Activated T-helper 1 cell treated with anti-CD3 and anti-CD28 coated beads, Interleukin-2, amount 50 U/mL, for 16 hours (primary cell): ENCODE measurements at places on chromosomes 7 and 10.

- no peak for DNase-seq
Measured at GRCh38 chr7:49187543-49188268, 263.4 kb downstream of the CDC14C start.

GRCh38 chr10:71058308-71058707 lies 154.1 kb upstream of the UNC5B start:
- DNase-seq: no peak

DNA sequence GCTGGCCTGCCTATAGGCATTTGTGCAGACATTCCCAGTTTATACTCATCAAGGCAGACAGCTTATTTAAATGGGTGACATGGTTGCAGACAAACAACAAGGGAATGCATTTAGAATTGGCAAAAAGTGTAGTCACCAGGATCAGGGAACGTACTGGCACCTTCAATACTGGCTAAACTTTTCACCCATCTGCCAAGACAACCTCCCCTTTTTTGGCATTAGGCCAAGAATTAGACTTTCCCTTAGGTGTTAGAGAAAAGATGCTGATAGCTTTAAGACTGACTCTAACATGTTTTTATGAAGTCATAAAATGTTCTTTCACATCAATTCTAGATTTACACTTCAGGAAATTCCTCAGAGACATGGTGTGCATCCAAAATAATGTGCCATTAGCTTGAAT lies 365.9 kb downstream of the PHTF2 start:
- no peak for DNase-seq

DNA sequence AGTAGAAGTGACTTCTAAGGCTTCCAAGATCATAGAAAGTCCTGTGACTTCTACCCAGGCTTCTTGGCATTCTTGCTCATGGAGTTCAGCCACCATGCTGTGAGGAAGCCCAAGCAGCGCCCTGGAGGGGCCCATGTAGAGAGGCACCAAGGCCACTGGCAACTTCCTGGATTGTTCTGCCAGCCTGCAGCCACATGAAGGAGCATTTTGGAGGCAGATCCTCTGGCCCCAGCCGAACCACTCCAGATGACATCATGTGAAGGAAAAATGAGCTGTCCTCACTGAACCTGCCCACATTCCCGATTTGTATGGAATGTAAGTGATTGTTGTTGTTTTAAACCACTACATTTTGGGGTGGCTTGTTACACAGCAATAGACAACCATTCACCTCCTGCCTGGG lies 51.5 kb upstream of the MNX1 start:
- DNase-seq: no peak

- no peak for DNase-seq
Measured at GRCh38 chr7:31492086-31492485, 21.8 kb upstream of the ITPRID1 start.

GRCh38 chr10:109668154-109668665 lies 255.1 kb downstream of the XPNPEP1 start:
- no peak for DNase-seq

GRCh38 chr10:72146071-72146470 lies 57.7 kb upstream of the SPOCK2 start:
- DNase-seq: no peak

DNA sequence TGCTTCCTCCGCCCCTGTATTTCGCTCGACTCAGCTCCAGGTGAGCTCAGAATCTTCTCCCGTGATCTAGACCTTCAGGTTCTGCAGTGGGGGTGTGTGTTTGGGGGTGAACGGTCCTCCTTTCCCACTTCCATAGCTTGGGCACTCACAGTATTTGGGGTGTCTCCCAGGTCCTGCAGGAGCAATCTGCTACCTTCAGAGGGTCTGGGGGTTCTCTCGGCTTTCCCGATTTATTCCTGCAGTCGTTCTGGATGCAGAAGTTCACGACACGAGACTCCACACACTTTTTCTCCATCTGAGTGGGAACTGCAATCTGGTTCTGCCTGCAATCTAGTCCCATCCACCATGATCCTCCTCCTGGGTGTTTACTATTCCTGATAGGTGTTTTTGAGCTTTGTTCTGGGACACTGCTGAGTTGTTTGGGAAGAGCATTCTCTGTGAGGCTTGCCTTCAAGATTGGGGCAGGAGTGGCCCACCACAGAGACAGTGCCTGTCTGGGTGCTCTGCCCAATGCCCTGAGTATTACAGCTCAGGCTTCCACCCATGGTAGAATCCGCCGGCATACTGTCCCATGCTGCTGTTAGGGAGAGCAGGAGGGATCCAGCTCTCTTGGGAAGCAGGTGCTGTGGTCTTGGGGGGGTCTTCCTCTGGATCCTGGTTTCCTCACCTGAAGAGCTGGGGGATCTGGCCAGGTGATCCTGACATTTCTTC lies 29.8 kb downstream of the JAKMIP3 start:
- DNase-seq: no peak

DNA sequence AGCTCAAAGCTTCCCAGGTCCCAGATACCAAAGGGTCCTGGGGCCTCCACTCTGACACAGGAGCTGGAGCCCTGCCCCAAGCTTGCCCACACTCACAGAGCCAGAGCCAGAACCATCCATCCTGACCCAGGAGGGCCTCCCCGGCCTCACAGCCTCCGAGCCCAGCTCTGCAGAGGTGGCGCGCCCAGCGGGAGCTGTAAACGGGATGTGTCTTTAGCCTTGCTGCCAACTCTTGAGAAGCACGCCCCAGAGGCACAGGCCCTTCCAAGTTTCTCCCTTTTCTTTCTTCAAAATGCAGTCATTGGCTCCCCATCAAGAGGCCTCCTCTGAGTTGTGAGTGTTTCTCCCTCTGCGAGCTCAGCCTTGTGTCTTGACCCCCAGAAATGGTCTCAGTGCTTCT lies 75.0 kb downstream of the PDGFA start:
- no peak for DNase-seq

DNA sequence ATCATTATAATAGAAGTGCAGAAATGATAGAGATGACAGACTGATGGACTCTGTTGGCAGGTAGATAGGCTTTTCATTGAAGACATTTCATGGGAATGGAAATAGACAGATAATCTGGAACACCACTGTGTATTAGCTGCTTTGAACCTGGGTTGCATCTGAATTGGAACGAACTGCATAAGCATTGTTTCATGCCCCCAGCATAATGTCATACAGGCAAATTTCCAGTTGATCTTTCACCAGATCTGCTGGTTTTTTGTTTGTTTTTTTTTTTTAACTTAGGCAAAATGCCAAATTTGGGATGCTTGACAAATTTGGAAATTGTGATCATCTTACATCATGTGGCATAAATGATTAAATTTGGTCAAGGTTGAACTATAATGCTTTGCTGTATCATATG lies 172.1 kb upstream of the AOAH start:
- no peak for DNase-seq

DNA sequence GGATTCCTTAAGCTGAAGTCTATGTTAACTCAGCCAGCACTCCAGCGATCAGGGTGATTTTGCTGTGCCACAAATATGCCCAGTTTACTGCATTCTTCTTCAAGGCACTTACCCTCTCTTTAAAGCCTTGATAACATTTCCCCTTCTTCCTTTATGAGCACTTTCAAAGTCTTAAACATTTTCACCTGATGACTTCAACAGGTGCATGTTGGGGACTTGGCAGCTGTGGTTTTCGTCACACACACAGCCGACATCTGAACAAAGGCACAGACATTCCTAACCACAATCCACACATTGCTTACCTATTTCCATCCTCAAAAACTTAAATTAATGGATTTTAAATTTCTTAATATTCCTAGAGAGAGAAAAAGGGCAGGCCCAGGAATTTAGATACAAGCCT lies 331.5 kb downstream of the CRPPA start:
- no peak for DNase-seq

DNA sequence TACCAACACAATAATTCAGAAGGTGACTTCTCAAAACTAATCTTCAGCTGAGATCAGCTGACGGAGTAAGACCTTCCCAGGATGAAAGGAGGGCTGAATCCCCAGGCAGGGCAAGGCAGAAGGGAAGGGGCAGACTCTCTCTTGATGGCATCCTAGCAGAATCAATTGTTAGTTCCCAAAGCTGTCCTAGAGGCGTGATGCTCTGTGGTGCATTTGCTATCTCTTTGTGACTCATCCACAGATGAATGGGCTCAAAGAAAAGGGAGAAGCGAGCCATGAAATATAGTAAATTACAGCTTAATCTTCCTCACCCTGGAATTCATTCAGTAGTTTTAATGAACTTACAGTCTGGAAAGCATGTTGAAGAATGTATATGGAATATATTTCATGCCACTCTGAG lies 37.2 kb downstream of the PDE1C start:
- no peak for DNase-seq

GRCh38 chr10:80938903-80939302 lies 401.2 kb downstream of the SH2D4B start:
- DNase-seq: no peak

GRCh38 chr7:76293407-76293901 lies 9.0 kb upstream of the HSPB1 start:
- DNase-seq: no peak

DNA sequence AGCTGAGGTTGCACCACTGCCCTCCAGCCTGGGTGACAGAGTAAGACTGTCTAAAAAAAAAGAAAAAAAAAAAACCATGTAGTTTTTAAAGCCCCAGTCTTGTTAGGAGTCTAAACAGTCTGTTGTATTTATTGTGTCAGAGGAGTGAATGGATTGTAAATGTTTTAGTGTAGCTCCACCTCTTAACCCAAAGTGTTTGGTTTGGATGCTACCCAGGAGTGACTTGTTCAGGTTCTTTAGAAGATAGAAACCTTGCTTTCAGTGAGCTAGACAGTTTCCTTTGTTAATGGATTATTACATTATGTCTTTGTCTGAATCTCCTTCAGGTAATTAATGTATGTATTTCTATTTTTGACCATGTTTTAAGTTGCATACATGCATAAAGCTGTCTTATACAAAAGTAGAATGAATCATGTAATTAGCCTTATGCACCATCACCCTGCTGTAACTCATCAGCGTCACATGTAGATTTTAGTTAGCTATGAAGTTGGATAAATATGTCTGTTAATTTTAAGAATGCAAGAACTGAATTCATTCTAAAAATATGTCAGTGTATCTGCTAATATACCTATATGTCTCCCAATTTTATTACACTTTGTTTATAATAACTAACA lies 97.7 kb downstream of the TAF3 start:
- DNase-seq: no peak
